ENCODE measurements at places on chromosomes 6 and 20. TPM values are rescaled to one million over a fixed set of nuclear protein-coding genes. Genes with fewer than 3 reads are reported as not detected.
A peak's percentile ranks its signal among the peaks of the same experiment; 100 is the strongest.

GRCh38 chr20:4916971-4917881 lies 84.1 kb downstream of the SLC23A2 start:
- H3K4me1 ChIP-seq = peaks cover 8% of the 10 kb centered on the region
- no peak overlapping the region for H3K4me3 ChIP-seq
- H3K36me3 ChIP-seq = no peaks in the 10 kb centered on the region
- DNase-seq = no peak
- no peaks in the 10 kb centered on the region for H3K27me3 ChIP-seq
- no peak overlapping the region for H3K27ac ChIP-seq

- H3K4me1 ChIP-seq = no peaks in the 10 kb centered on the region
- DNase-seq = no peak
- H3K27me3 ChIP-seq = no peaks in the 10 kb centered on the region
- H3K27ac ChIP-seq = no peak overlapping the region
These were observed 306.5 kb upstream of the SPTLC3 start for GRCh38 chr20:12702312-12702711.

DNA sequence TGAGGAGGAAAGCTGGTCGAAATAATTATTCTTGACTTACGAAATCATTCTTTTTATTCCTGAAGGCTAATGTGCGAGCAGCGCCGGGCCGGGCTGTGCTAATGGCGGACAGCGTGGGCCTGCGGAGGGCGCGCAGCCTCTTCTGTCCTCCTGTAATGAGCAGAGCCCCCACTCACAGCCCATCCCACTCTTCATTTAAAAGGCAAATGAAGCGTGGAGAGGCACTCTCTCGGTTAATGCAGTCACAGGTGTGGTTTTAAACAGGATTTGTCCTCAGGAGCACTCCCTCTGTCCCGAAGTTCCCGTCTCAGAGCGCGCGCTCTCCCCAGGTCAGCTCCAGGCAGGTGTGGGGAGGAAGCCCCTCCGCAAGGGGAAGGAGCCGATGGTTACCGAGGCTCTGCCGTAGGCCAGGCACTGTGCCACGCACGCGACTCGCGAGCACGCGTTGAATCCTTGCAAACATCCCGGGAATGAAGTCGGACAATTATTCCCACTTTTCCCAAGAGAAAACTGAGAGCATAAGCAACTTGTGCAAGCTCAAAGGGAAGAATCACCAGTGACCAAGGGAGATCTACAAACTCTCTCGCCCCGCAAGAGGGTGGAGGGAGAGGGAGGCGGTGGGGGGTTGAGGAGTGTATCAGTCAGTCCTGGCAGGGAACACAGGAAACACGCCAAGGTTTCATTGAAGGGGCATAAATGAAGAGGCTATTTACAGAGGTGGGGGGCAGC lies 35.5 kb upstream of the ZFAND3 start:
- H3K4me1 ChIP-seq = no peaks in the 10 kb centered on the region
- H3K27ac ChIP-seq = no peak overlapping the region
- DNase-seq = no peak
- H3K27me3 ChIP-seq = no peaks in the 10 kb centered on the region

Gene METTL24
- total RNA-seq = 0.47 TPM

Gene ENPP5
- 0.38 TPM for total RNA-seq

Gene VSTM2L
- total RNA-seq = not detected

GRCh38 chr6:23659125-23659524 lies 466.9 kb upstream of the NRSN1 start:
- H3K4me1 ChIP-seq = no peaks in the 10 kb centered on the region
- H3K36me3 ChIP-seq = no peaks in the 10 kb centered on the region
- H3K27me3 ChIP-seq = no peaks in the 10 kb centered on the region
- no peak overlapping the region for H3K4me3 ChIP-seq

DNA sequence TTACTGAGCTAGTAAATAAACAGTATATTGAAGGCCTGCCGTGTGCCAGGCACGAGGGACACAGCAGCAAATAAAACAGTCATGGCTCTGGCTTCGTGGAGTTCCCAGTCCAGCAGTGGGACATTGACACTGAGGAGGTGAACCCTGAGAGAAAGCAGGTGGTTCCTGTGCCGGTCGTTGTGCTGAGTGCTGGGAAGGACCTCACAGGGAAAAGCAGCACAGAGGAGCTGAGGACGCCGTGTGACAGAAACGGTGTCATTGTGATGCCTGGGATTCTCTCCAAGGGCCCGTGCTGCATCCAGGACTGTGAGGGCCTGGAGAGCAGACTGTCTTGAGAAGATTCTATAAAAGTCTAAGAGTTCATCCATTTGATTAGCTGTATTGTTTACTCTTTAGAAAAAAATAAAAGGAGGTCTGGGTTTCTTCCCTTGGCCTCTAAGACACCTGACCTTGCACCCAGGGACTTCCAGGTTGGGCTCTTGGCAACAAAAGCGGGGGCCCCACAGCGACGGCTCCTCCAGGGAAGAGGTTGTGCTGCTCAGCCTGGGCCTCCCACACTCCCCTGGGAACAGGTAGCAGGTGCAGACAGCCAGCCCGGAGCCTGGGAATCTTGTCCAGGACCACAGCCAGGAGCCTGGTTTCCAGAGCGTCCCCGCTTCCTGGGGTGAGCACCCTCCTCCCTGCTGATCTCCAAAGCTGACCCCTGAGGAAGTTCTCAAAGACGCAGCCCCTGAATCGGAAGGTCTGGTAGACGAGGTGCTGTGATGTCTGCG lies 251.2 kb upstream of the PMEPA1 start:
- H3K27me3 ChIP-seq = no peaks in the 10 kb centered on the region
- DNase-seq = no peak
- no peaks in the 10 kb centered on the region for H3K36me3 ChIP-seq
- no peak overlapping the region for H3K27ac ChIP-seq
- no peak overlapping the region for H3K4me3 ChIP-seq

GRCh38 chr6:6707143-6707542 lies 118.6 kb downstream of the LY86 start:
- peaks cover 10% of the 10 kb centered on the region for H3K4me1 ChIP-seq
- no peak overlapping the region for H3K4me3 ChIP-seq
- H3K36me3 ChIP-seq = no peaks in the 10 kb centered on the region
- no peaks in the 10 kb centered on the region for H3K27me3 ChIP-seq

GRCh38 chr6:45813943-45814342 lies 201.7 kb downstream of the CLIC5 start:
- no peaks in the 10 kb centered on the region for H3K36me3 ChIP-seq
- H3K4me1 ChIP-seq = no peaks in the 10 kb centered on the region
- no peak overlapping the region for H3K4me3 ChIP-seq
- peaks cover 3% of the 10 kb centered on the region for H3K27me3 ChIP-seq
- DNase-seq = no peak
- H3K27ac ChIP-seq = no peak overlapping the region

DNA sequence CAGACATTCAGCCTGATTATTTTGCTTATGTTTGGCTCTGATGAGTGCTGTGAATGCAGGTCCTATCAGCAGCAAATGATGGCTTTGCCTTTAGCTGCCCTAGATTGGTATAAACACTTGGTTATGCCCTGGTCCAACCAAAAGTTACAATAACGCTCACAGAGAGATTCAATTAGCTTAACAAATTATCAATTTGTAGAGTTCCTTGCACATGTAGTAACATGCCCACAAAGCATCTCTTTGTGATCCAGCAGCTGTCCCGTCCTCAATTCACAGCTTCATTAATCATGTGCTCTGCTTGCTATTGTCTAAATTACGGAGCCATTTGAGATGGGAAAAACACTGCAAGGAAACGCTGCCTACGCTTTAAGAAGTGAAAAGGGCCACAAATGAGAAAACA lies 457.9 kb downstream of the HDGFL1 start:
- DNase-seq = no peak
- H3K27me3 ChIP-seq = no peaks in the 10 kb centered on the region
- no peaks in the 10 kb centered on the region for H3K4me1 ChIP-seq
- H3K27ac ChIP-seq = no peak overlapping the region
- no peaks in the 10 kb centered on the region for H3K36me3 ChIP-seq

Gene LTB
- total RNA-seq = 813 TPM

DNA sequence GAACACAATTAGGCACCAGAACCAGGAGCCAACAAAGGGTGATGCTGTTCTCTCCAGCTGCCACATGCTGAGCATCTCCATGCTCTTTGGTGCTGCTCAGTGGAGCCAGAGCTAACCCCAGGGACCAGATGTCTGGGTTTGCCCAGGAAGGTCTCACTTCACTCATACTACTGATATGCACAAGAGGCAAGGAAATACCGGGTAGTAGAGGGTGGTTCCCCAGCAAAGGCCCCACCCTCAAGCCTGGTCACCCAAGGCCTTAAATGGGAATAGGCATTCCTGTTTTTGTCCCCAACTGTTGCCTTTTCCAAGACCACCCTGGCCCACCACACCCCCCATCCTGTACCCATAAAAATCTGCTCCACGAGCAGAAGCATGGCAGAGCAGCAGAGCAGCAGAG lies 204.5 kb upstream of the TAB2 start:
- H3K4me1 ChIP-seq = no peaks in the 10 kb centered on the region
- H3K27ac ChIP-seq = no peak overlapping the region
- H3K27me3 ChIP-seq = no peaks in the 10 kb centered on the region
- no peak overlapping the region for H3K4me3 ChIP-seq
- DNase-seq = no peak

DNA sequence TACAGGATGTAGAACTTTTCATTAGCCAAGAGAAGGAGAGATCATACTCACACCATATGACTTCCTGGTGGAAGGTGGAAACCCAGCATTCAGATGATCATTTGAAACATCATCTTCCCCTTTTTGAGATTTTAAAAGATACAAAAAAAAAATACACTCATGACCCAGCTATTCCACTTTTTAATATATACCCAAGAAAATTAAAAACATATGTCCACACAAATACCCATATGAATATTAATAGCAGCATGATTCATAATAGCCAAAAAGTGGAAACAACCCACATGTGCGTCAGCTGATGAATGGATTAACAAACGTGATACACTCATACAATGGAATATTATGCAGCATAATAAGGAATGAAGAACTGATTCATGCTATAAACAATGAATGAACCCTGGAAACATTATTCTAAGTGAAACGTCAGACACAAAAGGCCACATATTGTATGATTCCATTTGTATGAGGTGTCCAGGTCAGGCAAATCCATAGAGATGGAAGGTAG lies 130.0 kb upstream of the SGK1 start:
- no peak overlapping the region for H3K4me3 ChIP-seq
- no peak for DNase-seq
- H3K36me3 ChIP-seq = no peaks in the 10 kb centered on the region
- H3K27ac ChIP-seq = no peak overlapping the region
- no peaks in the 10 kb centered on the region for H3K4me1 ChIP-seq

DNA sequence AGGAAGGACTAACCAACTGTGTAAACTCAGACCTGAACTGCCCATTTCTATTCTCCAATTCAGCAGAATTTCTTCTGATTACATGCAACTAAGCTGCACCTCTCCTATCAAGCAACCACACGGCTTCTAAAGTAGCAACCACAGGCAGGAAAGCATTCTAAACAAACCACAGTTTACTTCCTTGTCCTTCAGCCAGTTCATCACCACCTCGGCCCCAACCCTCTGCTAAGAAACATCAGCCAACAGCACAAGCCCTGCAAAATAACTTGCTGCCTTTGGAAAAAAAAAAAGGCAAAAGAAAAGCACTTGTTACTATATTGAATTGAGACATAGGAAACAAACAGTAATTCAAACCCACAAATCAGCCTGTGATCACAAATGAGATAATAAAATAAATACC lies 140.3 kb downstream of the NFATC2 start:
- peaks cover 31% of the 10 kb centered on the region for H3K36me3 ChIP-seq
- no peak overlapping the region for H3K4me3 ChIP-seq
- peaks cover 23% of the 10 kb centered on the region for H3K4me1 ChIP-seq
- peak overlapping the region; percentile 97 for H3K27ac ChIP-seq
- no peaks in the 10 kb centered on the region for H3K27me3 ChIP-seq
- DNase-seq = peak; percentile 40

DNA sequence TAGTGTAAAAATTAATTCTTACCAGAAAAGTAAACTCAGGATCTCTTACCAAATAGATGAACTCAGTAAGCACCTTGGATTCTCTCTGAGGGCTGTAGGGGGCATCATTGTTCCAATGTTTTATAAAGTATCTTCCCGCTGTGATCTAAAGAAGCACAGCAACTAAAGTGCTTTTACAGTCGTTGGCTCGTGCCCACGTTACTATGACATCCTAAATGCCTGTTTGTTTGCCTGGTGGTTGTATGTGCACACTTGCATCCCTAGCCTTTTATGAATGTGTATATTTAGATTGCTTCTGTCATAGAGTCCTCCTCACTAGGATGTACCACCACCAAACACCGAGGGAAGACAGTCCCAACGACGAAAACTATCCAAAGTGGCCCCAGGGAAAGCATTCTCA lies 34.5 kb downstream of the SLX4IP start:
- no peak for DNase-seq
- no peaks in the 10 kb centered on the region for H3K4me1 ChIP-seq
- no peaks in the 10 kb centered on the region for H3K27me3 ChIP-seq
- no peak overlapping the region for H3K27ac ChIP-seq
- H3K4me3 ChIP-seq = no peak overlapping the region

Gene CD24
- total RNA-seq = 6.6 TPM

Gene MUCL3
- not detected for total RNA-seq

Gene ADGRB3
- not detected for total RNA-seq

DNA sequence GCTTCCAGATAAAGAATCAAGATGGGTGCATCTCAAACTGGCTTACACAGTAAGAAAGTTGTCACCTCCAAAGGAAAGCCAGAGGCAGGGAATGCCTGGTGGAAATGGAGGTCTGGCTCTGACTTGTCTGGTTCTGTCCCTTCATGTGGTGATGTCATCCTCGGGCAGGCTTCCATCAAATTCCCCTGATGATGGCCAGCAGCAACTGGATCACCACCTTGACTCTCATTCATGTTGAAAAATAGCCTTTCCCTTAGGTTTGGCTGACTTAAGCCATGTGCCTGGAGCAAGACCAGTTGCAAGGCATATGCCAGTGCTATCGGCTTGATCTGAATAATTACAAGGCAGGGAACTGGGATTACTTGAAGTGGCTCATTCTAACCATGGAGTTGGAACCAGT lies 28.8 kb downstream of the IMPG1 start:
- H3K27me3 ChIP-seq = no peaks in the 10 kb centered on the region
- no peak for DNase-seq
- H3K4me1 ChIP-seq = no peaks in the 10 kb centered on the region
- H3K4me3 ChIP-seq = no peak overlapping the region
- no peaks in the 10 kb centered on the region for H3K36me3 ChIP-seq
- H3K27ac ChIP-seq = no peak overlapping the region

Measured in T-cell (primary cell).